Urinary bladder (tissue), 4 donors: ENCODE measurements at places on chromosomes 12 and 14. TPM values are rescaled to one million over a fixed set of nuclear protein-coding genes. Genes with fewer than 3 reads are reported as not detected.

Gene CLEC12A
- total RNA-seq: 1.5 TPM

Gene NTF3
- total RNA-seq: 11.3 TPM

Gene TMEM30B
- total RNA-seq: 9.3 TPM

Gene ACRBP
- 1.1 TPM for total RNA-seq

Gene RILPL1
- 6.7 TPM for total RNA-seq

Gene SLC5A8
- 0.42 TPM for total RNA-seq

Gene KRT74
- not detected for total RNA-seq

Gene SPIC
- total RNA-seq: 0.42 TPM

Gene BDKRB2
- 10.5 TPM for total RNA-seq

Gene FAM161B
- 7.9 TPM for total RNA-seq

Gene EIF2S3B
- total RNA-seq: 1.1 TPM

Gene DPF3
- 2.2 TPM for total RNA-seq

Gene FBXW8
- 15.6 TPM for total RNA-seq

Gene IAPP
- not detected for total RNA-seq

Gene SIX6
- not detected for total RNA-seq

Gene TMEM119
- total RNA-seq: 62.4 TPM

Gene CCDC196
- not detected for total RNA-seq

Gene KRT78
- total RNA-seq: not detected

Gene KLRC3
- total RNA-seq: 0.69 TPM

Gene MYO1H
- not detected for total RNA-seq

Gene AMN
- 0.21 TPM for total RNA-seq

Gene CAPZA3
- total RNA-seq: not detected

Gene TSPAN11
- 18.3 TPM for total RNA-seq

Gene SSTR1
- 0.37 TPM for total RNA-seq

Gene KIF26A
- 8.5 TPM for total RNA-seq

Gene TBX3
- 123 TPM for total RNA-seq

Gene KRT75
- not detected for total RNA-seq

Gene SLCO1B1
- total RNA-seq: not detected

Gene RTL1
- 0.37 TPM for total RNA-seq

Gene ISM2
- total RNA-seq: not detected

Gene SRSF9
- 90.6 TPM for total RNA-seq

Gene FAM181A
- not detected for total RNA-seq

Gene OR4L1
- not detected for total RNA-seq
